Stimulated activated CD8-positive, alpha-beta memory T cell treated with anti-CD3 and anti-CD28 coated beads, Interleukin-7, amount 100 ng/mL, for 1 hour (primary cell): ENCODE measurements at places on chromosomes 5 and 9.

GRCh38 chr9:126519660-126520420 lies 93.9 kb upstream of the LMX1B start:
- DNase-seq: no peak

- no peak for DNase-seq
These were observed 68.8 kb upstream of the DAB2IP start for GRCh38 chr9:121582641-121583040.

DNA sequence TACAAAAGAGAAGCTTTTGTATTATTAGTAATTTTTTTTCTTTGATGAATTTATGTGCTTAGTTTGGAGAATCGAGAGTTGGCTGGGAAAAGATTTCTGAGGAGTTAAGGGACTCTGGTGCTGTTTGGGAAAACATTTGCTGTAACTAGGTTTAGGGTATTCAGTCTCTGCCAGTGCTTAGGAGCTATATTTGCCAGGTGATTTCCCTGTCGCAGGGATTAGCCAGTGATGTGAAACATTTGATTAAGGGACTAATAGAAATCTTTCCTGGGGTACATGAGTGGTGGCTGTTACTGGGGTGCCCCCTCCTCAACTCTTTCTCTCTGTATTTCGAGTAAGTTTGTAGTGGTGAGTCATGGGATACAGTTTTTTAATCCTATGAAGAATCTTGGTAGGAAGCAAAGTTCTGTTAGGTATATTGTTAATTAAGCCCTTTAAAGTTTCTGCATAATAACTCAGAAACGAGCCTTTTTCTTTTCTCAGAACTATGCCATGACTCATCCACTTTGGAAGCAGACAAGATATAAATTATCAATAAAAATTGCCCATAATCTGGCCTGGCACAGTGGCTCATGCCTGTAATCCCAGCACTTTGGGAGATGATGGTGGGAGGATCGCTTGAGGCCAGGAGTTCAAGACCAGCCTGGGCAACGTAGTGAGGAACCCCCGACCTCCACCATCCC lies 18.6 kb downstream of the RGMB start:
- no peak for DNase-seq

DNA sequence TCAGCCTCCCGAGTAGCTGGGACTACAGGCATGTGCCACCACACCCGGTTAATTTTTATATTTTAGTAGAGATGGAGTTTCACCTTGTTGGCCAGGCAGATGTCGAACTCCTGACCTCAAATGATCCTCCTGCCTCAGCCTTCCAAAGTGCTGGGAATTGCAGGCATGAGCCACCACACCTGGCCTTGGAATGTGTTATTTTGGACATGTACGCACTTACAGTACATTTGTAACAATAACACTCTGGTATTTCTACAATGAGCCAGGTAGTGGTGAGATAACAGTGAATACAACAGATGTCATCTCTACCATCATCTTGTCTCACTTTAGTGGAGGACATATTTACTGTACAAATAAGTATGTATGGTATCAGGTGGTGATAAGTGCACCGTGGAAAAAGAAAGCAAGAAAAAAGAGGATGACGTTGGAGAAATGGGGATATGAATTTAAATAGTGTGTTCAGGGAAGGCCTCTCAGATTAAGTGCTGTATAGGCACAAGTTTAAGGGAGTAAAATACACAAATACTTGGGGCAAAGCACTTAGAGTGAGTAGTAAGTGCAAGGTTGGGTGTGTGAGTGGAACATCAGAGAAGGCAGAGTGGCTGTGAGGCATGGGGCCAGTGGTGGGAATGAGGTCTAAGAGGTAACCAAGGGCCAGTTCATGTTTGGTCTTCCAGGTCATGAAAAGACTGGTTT lies 100.1 kb downstream of the CDC42SE2 start:
- DNase-seq: no peak

- DNase-seq: no peak
These were observed 11.8 kb upstream of the EFNA5 start for GRCh38 chr5:107682533-107682932.

GRCh38 chr5:110335361-110336066 lies 391.0 kb downstream of the TMEM232 start:
- DNase-seq: no peak

GRCh38 chr5:146068977-146069779 lies 36.2 kb downstream of the PLAC8L1 start:
- no peak for DNase-seq

- DNase-seq: no peak
These were observed 2.6 kb upstream of the SPDL1 start for GRCh38 chr5:169580964-169581363.

GRCh38 chr5:158868546-158868945 lies 231.2 kb downstream of the EBF1 start:
- no peak for DNase-seq

DNA sequence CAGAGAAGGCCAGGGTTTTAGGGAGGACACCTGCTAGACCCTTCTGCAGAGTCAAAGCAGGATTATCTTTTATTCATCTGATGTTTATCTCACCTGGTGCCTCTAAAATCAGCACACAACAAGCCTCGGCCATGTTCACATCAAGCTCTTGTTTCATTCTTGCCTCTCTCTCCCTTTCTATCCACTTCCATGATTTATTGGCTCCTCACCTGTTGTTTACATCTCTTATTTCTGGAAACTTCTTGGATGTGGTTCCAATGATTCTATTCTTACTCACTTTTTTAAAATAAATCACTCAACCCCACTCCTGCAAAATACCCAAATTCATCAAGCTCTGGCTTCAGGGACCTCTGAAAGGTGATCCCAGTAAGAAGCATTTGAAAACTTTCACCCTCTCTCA lies 407.0 kb upstream of the KLF4 start:
- DNase-seq: no peak

- DNase-seq: no peak
These were observed 45.3 kb downstream of the SLC36A1 start for GRCh38 chr5:151492729-151493128.
